H1 (cell line): ENCODE measurements at places on chromosomes 5 and 9.

DNA sequence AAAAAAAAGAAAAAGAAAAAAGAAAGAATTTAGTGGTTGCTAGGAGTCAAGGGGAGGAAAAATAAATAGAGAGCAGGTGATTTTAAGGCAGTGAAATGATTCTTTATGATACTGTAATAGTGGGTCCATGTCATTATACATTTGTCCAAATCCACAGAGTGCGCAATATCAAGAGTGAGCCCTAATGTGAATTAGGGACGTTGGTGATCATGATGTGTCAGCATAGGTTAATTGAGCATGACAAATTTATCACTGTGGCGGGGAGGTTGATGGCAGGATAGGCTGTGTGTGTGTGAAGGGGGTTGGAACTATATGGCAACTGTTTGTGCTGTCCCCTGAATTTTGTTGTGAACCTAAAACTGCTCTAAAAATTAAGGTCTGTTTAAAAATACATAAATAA is 357.8 kb downstream of the ICE1 start:
- DNase-seq = no peak

- DNase-seq = no peak
Observed at GRCh38 chr9:122580360-122580759, 2.8 kb downstream of the OR1L8 start.

- no peak for DNase-seq
Observed at GRCh38 chr9:70010015-70010414, 33.6 kb upstream of the MAMDC2 start.

GRCh38 chr5:1255081-1255561 is 29.9 kb downstream of the SLC6A18 start:
- no peak for DNase-seq

DNA sequence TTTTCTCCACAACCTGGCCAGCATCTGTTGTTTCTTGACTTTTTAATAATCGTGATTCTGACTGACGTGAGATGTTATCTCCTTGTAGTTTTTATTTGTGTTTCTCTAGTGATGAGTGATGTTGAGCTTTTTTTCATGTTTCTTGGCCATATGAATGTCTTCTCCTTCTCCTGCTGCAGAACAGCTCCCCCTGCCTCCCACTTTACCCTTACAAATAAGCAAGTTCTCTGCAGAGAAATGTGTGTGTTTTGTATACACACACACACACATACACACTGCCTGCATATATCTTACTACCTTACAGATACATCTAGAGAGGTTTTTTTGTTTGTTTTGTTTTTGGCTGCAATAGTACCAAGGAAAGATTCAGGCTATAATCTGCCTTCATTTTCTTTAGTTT is 88.7 kb upstream of the PHF24 start:
- DNase-seq = no peak

DNA sequence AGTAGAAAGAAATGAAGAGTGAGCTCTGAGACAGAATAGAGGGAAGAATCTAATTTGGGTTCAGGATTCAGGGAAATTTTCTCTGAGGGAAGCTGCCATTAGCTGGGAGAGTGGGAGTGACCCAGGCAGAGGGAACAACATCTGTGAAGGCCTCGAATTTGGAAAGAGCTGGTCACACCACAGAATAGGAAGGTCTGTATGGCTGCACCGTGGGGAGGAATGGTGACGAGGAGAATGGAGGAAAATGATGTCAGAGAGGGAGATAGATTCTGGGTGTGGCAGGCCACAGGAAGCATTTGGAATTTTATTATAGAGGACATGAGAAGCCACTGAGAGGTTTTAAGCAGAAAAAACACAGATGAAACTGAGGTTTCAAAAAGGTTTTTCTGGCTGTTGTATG is 98.5 kb downstream of the MAMDC2 start:
- no peak for DNase-seq

GRCh38 chr5:86918246-86918645 is 300.5 kb downstream of the COX7C start:
- no peak for DNase-seq

GRCh38 chr9:85062385-85063022 is 393.0 kb downstream of the NTRK2 start:
- no peak for DNase-seq

- no peak for DNase-seq
Observed at GRCh38 chr5:77871946-77872345, 95.8 kb upstream of the TBCA start.

GRCh38 chr9:95627802-95628201 is 111.0 kb upstream of the PTCH1 start:
- DNase-seq = no peak

GRCh38 chr5:93924628-93925027 is 183.2 kb upstream of the POU5F2 start:
- DNase-seq = no peak

DNA sequence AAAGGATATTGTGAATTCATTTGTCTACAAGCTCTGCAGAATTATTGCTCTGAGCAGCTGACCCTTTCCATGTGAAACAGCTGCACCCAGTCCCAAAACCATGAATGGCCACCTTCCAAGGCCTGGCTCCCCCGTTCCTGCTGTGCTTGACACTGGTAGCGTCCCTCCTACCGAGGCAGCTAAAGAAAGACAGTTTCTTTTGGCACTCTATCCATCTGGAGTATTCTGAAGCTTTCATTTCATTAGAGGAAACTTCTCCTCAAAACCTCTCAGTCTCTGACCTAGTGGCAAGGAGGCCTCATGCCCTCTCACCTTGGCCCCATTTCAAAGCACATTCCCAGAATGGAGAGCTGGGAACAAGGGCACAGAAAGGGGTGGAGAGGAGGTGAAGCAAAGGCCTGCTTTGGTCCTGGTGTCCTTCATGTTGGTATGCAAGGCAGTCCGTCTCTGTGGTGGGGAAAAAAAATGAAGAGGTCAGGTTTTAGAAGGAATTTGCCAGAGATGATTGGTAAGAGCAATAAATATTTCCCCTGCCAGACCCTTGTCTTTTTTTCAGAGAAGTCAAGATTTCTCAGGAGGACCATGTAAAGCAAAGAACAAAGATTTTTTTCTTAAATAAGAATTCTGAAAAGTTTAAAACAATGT is 232.0 kb downstream of the RFK start:
- DNase-seq = no peak

- DNase-seq = no peak
Observed at GRCh38 chr9:7783635-7784063, 15.9 kb downstream of the DMAC1 start.

GRCh38 chr9:87469793-87470465 is 27.7 kb upstream of the DAPK1 start:
- DNase-seq = no peak

DNA sequence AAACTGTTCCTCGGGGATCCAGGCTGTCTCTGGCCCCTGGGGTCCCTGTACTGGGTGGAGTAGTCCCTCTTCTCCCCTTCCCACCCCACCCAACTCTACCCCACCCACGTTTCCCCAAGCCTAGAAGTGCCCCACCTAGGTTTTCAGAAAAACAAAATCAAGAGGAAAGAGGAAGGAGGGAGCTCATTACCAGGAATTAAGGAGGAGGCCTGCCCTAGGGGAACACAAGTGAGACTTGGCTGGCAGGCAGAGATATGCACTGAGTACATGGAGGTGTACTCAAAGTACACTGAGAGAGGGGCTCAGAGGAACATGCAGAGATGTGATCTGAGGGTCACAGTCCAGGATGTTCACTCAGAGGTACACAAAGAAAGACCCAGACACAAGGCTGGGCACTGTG is 10.2 kb downstream of the AQP3 start:
- no peak for DNase-seq

DNA sequence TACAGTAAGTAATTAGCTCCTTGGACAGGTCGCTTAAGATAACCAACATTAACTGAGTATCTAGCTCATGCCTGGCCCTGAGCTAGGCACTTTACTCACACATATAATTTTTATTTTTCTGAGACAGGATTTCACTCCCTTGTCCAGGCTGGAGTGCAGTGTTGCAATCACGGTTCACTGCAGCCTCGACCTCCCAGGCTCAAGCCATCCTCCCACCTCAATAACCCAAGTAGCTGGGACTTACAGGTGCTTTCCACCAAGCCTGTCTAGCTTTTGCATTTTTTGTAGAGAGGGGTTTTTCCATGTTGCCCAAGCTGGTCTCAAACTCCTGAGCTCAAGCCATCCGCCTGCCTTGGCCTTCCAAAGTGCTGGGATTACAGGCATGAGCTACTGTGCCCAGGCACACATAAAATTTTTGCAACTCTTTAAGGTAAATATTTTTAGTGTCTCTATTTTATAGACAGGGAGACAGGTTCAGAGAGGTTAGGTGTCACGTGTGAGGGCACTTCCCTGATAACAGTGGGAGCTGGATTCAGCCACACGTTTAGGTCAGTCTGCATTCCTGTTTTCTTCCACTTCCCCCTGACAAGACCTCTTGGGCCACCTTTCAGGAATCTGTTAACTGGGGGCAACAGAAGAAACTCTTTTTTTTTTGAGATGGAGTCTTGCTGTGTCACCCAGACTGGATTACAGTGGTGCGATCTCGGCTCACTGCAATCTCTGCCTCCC is 18.2 kb downstream of the HBEGF start:
- DNase-seq = no peak

- no peak for DNase-seq
Observed at GRCh38 chr5:136629125-136629792, 263.9 kb upstream of the TRPC7 start.

DNA sequence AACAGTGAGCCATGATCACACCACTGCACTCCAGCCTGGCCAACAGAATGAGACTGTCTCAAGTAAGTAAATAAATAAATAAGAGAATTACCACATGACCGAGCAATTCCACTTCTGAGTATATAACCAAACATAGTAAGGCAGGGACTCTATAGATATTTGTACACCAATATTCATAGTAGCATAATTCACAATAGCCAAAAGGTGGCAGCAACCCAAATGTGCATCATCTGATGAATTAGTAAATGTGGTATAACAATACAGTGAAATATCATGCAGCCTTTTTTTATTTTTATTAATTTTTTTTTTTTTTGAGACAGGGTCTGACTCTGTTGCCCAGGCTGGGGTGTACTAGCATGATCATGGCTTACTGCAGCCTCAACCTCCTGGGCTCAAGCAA is 33.1 kb downstream of the ALDH7A1 start:
- DNase-seq = no peak

- no peak for DNase-seq
Observed at GRCh38 chr9:18260521-18260920, 213.4 kb upstream of the ADAMTSL1 start.

- no peak for DNase-seq
Observed at GRCh38 chr5:129991780-129992179, 87.5 kb downstream of the CHSY3 start.

GRCh38 chr9:127185931-127186781 is 63.7 kb upstream of the ANGPTL2 start:
- DNase-seq = no peak

DNA sequence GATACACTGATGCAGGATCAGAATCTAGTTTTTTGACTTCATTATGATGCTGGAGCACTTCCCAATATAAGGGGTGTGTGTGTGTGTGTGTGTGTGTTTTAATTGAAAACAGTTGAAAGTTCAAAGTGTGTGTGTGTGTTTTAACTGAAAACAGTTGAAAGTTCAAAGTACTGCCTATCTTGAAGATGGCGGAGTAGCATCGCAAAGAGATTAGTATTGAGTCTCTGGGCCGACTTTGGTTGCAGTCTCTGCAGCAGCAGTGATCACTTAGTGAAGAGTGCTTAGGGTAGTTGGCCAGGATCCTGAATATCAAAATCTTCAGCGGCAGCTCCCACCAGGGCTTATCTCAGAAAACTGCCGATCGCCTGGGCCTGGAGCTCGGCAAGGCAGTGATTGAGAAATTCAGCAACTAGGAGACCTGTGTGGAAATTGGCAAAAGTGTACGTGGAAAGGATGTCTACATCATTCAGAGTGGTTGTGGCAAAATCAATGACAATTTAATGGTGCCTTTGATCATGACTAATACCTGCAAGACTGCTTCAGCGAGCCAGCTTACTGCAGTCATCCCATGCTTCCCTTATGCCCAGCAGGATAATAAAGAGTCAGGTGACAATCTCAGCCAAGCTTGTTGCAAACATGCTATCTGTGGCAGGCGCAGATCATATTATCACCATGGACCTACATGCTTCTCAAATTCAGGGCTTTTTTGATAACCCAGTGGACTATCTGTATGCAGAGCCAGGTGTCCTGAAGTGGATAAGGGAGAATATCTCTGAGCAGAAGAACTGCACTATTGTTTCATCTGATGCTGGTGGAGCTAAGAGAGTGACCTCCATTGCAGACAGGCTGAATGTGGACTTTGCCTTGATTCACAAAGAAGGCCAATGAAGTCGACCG is 7.3 kb upstream of the SCAI start:
- DNase-seq = no peak

GRCh38 chr5:67908126-67908765 is 307.3 kb upstream of the PIK3R1 start:
- DNase-seq = no peak

DNA sequence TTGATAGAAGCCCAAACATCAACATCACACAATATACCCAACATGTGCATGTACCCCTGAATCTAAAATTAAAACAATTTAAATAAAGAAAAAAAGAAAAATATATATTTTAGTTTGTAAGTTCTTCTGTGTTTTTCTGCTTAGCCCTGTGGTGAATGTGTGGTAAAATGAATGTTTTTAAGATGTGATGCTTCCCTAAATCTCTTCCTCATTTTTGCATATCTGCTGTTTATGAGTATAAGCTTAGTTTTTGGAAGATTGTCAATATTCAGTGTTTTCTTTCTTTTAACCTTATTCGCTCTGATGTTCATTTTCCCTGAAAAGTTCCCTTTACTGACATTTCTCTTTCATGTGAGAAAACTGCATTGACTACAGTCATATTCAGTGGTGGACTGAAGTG is 44.4 kb upstream of the DAB2 start:
- DNase-seq = no peak

GRCh38 chr5:115624994-115625393 is 842 bp downstream of the TMED7 start:
- no peak for DNase-seq

- no peak for DNase-seq
Observed at GRCh38 chr5:51556833-51557232, 173.6 kb downstream of the ISL1 start.

- DNase-seq = no peak
Observed at GRCh38 chr9:34576597-34577399, 12.7 kb downstream of the CNTFR start.

DNA sequence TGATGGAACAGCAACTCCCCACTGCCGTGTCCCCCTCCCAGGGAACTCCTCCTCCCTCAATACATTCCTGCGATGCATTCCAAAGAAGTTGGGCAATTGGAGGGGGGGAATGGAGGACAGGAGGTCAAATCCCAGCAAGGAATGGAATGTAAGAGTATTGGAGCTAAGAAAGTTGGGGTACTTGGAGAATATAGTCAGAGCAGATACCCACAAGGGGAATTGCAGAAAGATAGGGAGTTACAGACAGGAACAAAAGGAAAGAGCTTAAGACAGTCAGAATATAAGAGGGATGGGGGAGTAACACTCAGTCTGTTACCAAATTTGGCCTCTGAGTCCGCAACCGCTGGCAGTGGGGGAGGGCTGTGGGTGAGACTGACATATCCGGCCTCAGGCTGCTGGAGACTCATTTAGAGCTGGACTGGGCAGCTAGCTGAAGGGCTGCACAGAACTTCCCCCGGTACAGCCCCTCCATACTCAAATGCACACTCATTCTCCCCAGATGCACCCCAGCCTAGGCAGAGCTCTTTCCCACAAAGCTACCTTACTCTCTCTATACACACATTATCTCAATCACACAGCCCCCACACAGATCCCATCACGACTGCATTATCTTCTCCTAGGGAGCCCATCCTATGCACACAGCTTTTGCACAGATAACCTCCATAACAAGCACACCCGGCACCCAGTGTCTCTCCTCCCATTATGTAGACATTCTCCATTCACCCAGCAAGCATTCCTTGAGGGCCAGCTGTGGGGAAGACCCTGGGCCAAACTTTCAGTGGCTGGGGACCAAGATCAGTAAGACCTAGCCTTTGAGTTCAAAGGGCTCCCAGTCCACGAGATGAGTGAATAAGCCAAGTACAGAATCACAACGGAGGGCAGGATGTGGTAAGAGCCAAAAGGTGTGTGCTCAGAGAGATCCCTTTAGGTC is 3.7 kb downstream of the TLN1 start:
- no peak for DNase-seq
